ENCODE measurements at places on chromosomes 11 and 22. TPM values are rescaled to one million over a fixed set of nuclear protein-coding genes. Genes with fewer than 3 reads are reported as not detected.

DNA sequence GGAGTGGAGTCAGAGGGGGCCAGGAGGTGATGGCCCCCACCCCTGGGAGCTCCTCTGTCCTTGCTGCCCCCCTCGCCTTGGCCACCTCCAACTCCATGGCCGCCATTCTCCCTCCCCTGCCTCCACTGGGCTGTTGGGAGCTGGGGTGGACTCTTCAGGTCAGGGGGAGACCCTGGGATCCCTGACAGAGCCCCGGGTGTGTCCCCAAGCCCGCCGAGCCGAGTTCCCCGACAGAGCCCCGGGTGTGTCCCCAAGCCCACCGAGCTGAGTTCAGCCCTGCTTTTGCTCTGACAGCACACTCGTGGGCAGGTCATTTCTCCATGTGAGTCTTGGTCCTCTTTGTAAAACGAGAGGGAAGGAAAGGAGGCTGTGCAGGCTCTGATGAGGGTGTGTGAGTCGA is 13.2 kb upstream of the PARVG start:
- no peak for DNase-seq

GRCh38 chr11:72421351-72421750 is 13.0 kb downstream of the CLPB start:
- DNase-seq, result no peak

DNA sequence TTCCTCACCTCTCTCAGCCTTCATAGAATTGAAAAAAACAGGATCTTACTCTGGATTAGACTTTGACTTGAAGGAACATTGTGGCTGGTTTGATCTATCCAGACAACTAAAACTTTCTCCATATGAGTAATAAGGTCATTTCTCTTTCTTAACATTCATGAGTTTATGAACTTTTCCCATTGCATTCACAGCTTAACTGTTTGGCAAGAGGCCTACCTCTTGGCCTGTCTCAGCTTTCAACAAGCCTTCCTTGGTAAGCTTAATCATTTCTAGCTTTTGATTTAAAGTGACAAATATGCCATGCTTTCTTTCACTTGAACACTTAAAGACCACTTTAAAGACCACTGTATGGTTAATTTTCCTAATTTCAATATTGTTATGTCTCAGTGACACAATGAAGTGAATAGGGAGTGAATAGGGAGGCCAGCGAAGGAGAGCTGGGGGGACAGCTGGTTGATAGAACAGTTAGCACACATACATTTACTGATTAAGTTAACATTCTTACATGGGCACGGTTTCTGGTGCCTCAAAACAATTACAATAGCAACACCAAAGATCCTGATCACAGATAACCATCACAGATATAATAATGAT is 17.0 kb downstream of the IMMP1L start:
- DNase-seq, result no peak

The KIAA1671 gene
- total RNA-seq, result 40.7 TPM
